ENCODE measurements at places on chromosomes 1 and 21.
A peak's percentile ranks its signal among the peaks of the same experiment; 100 is the strongest.

- no peak for DNase-seq
These were observed 744 bp downstream of the ZNF670 start for GRCh38 chr1:247077876-247078257.

- no peak for DNase-seq
These were observed 786 bp upstream of the CTSK start for GRCh38 chr1:150808846-150809245.

- no peak for DNase-seq
These were observed 630.4 kb downstream of the PTPRC start for GRCh38 chr1:199269241-199269640.

- DNase-seq = no peak
These were observed 89.6 kb upstream of the LPGAT1 start for GRCh38 chr1:211920141-211920572.

DNA sequence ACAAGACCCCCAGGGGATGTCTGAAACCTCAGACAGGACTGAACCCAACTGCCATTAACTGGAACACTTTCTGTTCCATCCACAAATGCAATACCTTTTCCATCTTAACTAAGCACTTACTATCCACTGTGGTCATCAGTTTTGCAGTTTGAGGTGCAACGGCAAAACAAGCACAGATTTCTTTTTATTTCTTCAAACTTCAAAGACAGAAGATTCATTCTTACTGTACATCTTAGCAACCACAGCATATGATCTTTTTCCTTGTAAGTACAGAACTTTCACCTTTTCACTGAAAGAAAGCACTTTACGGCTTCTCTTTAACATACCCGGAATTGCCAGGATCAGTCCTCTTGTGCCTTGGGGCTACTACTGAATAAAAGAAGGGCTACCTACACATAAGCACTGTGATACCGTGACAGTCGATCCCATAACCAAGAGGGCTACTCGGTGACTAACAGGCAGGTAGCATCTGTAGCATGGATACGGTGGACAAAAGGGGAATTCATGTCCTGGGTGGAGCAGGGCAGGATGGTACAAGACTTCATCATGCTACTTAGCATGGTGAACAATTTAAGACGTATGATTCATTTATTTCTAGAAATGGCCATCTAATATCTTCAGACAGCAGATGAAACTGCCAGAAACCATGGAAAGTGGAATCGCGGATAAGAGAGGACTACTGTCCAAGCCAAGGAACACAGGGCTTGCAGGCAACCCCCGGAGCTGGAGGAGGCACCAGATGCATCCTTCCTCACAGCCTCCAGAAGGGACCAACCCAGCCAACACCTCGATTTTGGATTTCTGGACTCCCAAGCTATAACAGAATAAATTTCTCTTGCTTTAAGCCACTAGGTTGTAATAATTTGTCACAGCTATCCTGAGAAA is 18.4 kb downstream of the ERG start:
- no peak for DNase-seq

DNA sequence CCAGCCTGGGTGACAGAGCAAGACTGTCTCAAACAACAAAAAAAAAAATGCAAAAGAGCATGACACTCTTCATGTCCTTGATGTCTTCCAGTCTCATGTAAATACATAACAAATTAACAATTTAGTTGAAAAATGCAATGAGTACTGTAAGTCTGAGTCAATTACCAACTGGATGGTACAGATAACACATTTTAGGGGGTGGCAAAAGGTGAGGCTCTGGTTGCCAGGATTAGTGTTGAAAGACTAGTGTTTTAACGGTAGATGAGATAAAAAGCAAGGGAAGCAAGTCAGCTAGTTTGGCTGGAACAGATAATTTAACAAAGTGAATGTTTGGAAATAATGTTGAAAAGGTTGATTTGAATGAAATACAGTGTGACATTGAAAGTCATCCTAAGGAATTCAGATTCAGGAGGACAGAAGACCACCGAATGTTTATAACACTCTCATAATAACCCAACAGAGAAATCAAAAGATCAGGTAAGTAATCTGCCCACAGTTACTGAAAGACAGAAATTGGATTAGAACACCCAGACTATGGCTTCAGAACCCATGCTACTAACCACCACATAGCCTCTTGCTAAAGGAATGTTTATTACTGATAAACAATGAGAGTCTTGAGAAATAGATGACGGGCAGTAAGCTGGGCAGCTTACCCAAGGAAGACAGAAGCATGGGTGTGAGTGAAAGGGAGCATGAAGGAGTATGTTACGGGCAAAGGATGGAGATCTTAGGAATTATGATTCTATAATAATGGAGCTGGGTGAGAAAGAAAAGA is 312.4 kb downstream of the HMCN1 start:
- DNase-seq = no peak

DNA sequence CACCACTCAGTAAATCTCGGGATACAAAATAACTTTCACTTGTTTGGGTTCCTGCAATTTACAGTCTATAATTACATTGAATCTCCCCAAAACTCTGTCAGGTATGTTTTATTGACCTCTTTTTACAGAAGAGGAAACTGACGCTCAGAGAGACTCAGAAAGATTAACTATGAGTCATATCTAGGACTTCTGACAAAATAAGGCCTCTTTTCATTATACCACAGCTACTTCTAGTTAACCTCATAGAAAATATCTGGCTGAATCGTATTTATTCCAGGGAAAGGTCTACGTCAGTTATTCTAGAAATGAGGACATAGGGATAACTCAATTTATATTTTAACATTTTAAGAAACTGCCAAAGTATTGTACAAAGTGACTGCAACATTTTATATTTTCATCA is 211.1 kb upstream of the FAM78B start:
- DNase-seq = no peak

DNA sequence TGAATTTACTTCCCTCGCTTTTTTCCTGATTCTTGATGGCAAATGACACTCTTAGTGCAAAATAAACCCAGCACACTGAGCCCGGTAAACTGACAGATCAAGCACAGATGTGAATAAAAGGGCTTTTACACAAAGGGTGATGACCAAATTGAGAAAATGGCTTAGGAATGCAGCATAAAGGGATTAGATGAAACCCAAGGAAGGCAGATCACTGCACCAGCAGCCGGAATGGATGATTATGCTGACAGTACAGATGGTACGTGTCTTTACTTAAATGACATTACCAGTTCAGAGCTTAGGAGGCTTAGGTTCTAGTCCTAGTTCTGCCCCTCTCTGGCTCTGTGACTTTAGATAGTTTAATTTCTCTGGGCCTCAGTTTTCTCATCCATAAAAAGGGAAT is 12.0 kb downstream of the PKP1 start:
- DNase-seq = no peak

- DNase-seq = no peak
These were observed 40.4 kb upstream of the SYNC start for GRCh38 chr1:32742956-32743355.

GRCh38 chr1:59278780-59279354 is 18.0 kb upstream of the FGGY start:
- no peak for DNase-seq

DNA sequence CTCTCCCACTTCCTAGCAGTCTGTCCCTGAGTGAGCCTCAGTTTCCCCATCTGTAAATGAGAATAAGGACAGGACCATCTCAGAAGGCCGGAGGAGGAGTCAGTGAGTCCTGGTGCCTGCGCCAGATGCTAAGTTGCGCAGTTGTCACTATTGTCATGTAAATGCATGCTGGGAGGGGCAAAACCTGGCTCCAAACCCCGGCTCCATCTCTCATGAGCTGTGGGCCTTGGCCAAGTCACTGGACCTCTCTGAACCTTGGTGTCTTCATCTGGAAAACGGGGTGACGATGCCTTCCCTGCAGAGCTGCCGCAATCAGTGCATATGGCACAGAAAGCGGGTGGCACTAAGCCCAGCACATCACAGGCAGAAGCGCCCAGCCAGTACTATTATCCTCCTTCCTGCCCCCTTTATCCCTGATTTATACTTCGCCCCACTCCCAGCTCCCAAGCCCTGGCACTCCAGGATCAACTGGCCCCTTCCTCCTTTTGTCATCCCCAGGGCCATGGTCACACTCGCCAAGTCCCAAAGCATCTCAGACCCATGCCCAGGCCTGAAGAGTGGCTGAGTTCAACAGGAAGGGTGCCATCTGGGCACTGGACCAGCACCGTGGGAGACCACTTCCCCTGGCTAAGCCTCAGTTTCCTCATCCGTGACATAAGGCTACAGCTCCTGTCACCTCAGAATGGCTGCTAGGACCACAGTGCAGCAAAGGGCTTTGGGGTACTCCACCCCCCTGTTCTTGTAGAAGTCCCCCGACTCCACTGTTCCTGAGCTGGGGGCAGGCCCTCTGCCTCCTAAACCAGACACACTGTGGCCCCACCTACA is 4.3 kb upstream of the PLEKHG5 start:
- no peak for DNase-seq

DNA sequence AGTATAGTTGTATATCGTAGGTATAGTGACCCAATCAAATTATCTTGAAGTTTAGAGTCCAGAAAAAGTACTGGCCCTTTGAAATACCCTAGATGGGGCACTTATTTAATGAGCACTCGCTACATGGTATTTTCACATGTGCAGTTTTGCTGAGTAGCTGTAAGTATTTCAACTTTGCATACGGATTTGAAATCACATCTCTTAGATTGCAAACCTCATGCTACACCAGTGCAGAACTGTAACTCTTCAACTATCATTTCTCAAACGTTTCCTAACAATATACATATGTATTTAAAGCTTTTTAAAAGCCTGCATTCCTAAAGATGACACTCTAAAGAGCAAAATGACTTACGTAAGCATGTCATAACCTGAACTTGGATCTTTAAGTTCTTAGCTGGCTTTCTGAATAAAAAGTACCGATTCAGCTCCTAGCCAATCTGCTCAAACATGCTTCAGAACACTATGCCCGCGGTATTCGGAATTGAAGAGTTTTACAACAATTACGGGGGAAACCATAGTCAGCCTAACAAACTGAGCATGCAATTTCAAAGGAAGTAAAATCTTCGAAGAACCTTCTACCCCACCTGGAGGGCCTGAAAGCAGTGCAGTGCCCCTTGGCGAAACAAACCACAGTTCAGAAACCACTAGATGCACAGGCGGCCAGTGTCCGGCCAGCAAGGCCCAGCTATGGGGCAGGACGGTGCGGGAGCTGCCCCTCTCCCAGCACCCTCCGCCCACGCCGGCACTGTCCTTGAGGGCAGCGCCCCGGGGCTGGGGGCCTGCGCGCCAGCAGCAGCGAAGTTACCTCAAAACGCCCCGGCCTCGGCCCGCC is 863 bp downstream of the FH start:
- peak; percentile 53 for DNase-seq

DNA sequence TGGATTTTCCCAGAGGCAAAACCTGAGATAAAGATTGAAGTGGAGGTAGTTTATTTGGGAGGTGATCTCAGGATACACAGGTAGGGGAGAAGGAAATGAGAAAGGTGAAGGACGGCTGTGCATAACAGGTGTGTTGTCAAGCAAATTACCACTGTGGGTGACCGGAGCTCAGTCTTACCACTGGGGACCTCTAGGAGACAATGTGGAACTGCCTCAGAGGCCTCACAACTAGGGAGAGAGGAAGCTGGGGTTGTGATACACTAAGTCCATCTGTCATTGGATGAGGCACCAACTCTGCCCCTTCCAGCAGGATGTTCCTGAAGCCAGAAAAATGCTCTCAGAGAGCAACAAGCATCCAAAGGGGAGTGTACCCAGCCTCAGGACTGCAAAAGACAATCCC is 32.6 kb downstream of the GRIK3 start:
- no peak for DNase-seq

DNA sequence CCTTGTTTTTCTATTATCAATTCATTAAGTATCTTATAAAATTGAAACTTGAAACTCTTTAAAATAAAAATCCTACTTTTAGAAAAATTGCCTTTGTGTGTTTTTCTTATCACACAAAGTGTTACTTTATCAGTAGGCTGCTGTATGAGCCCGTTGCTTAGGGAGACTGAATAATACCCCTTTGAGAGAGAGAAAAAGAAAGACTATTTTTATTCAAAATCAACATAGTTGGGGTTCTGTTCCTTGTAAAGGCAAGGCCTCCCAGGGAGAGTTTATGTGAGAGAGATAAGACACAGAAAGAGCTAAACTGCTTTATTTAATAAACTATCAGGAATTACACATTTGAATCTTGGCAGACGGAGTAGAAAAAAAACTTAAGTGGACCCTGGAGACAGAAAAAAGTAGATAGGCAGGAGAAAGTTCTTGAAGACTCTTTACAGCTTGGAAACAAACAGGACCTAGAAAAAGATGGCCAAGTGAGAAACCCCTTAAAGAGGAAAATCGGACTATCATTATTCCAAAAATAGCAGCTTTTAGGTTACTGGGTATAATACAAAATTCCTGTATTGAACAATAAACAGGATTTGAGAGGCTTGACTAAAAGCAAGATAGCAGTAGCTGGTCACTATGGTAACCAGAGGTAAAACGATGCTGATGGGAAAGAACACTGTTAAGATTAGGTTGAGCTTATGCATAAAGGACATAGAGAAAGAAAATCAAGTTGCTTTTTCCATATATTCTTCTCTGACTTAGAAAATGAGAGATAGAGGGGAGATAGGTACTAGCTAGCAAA is 170.9 kb downstream of the LRRC7 start:
- DNase-seq = no peak

- DNase-seq = no peak
These were observed 18.6 kb downstream of the TAL1 start for GRCh38 chr1:47213230-47213963.

- no peak for DNase-seq
These were observed 20.1 kb downstream of the NADK start for GRCh38 chr1:1758059-1758621.

- no peak for DNase-seq
These were observed 1.6 kb downstream of the KDM1A start for GRCh38 chr1:23020706-23021405.

DNA sequence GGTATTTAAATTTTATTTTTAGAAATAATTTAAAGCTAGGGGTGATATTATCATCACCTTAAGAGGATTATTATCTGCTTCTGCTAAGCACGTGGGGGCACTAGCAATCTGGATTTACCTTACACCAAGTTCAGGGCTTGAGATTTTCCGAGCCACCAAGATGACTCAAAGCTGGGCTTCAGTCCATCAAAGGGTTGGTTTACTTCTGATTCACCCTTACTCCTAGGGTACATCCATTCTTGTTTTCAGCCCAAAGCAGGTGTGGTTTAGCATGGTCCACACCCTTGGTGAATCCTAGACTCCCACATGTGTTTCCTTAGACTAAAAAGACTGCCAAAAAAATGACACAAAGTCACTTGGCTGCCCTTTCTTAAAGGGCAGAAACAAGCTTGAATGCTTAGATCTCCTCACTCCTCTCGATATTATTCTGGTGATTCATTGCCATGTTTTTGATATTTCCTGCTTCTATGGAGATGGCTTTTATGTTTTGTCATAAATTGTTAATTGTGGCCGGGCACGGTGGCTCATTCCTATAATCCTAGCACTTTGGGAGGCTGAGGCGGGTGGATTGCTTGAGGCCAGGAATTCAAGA is 9.8 kb upstream of the PRSS38 start:
- no peak for DNase-seq

- DNase-seq = no peak
These were observed 51.0 kb downstream of the PGBD5 start for GRCh38 chr1:230375147-230375546.

GRCh38 chr1:60331647-60332046 is 258.1 kb upstream of the C1orf87 start:
- no peak for DNase-seq

GRCh38 chr1:232048481-232048880 is 421.9 kb downstream of the DISC1 start:
- no peak for DNase-seq

- no peak for DNase-seq
These were observed 14.4 kb upstream of the NOS1AP start for GRCh38 chr1:162055062-162055461.

All from stimulated activated CD8-positive, alpha-beta memory T cell treated with anti-CD3 and anti-CD28 coated beads, Interleukin-4, amount 100 ng/mL, for 48 hours (primary cell).